ENCODE measurements at places on chromosomes 6 and 20.

DNA sequence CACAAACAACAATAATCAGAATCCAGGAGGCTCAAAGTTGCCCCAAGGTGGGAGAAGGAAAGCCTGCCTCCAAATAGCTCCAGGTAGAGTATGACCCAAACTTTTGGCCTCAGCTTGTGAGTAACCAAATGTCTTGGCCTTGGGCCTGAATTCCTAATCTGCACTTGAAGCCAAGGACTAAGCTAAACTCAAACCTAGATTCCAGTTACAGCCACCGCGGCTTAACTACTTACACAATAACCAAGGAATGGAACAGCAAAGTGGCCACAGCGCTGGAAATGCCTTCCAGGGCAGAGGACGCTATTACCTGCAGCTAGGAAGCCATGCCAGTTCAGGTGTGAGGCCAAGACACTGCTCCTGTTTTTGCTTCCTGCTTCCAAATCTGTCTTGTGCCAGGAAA, 4.6 kb downstream of the NINL start:
- DNase-seq: no peak

DNA sequence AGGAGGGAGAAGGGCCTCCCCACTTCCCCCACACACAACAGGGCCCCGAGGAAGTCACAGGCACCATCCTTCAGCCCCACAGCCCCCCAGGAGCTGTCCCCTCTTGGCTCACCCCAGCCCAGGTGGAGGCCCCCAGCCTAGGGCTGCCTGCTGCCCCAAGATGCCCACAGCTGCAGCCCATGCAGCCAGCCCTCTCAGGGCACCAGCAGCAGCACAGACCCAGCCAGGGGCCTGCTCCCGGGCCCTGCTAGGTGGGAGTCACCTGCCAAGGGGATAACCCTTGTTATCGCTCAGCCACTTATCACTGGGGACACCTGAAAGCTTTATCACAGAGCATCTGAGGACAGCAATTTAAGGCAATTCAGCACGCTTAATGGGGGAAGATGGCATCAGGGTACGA, 55.0 kb downstream of the GRM4 start:
- DNase-seq: no peak

DNA sequence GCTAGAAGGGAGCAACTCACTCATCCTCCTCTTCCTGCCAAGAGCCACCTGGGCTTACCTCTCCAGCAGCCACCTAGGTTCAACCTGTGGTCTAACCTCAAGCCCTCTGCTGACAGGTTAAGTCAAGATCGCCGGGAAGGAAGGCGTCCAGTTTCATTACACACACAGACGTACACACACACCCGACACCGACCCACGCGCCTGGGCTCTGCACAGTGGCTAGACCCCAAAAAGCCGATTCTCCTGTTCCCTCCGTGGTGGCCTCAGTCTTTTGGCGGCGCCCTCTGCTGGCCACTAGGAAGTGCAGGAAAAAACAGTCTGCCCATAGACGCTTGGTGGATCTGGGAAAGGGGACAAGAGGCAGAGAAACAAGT, 52.8 kb downstream of the MRPL14 start:
- DNase-seq: peak; percentile 78

DNA sequence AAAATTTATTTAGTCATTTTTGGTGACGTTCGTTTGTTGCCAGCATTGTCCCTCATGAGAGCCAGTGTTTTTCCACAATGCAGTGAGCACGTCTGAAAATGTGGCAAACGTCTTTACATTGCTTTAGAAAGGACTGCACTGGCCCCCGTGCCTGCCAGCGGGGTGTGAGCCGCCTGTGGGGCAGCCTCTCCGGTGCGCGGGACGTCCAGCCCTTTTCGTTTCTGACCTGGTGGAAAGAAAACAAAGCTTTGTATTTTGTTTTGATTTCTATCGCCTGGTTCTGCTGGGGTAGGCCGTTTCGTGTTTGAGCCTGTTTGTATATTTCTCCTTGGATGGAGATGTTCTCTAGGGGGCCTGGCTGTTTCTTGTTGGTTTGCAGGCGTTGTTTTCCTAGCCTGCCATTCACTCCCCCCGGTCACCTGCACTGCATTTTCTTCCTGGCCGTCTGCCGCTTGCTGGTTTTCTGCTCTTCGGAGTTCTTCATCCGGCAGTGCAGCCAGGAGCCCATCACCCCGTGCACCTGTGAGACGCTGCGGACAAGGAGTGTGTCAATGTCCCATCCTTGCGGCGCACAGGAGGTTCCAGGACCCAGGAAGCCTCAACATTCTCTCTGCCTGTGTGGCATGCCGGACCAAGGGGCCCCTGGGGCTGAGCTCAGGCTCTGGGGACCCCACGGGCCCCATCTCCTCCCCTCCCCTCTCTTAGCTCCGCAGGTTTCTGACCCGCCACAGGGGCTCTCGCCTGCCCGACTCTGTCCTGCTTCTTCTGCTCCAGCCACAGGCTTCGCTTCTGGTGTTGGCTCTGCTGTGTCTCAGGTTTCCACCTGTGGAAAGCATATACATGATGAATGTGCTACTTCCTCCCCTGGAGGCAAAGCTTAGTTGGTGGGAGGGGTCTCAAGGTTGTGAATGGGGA, 100.5 kb downstream of the CDH4 start:
- no peak for DNase-seq

DNA sequence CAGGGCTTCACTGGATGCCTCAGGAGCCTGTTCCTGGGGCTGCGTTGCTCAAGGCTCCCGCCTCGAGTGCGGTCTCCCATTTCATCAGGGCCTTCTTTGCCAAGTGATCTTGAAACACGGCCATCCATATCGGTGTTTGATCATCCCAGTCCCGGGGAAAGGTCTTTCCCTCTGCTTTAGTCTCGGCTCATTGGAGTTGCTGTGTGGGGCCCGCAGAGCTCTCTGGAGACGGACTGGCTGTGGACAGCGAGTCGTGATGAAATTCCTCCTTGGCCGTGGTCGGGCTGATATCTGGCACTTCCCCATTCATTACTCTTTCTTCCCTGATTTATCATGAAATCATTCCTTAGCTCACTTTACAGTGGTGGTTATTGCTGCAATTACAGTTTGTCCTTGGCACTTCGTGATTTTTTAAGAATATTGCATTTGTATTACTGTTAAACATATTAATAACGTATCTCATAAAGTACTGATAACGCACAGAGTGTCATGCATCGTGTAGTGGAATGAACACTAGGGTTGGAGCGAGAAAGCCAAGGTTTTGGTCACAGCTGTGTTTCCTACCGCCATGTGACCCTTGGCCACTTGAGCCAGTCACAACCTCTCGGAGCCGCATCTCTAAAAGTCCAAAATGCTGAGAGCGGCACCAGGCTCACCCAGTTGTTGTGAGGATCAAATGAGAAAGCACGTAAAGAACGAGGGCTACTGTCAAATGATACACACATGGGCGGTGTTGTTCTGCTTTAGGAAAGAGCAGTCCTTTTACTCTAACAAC, 71.8 kb downstream of the MTHFD1L start:
- peak; percentile 19 for DNase-seq

DNA sequence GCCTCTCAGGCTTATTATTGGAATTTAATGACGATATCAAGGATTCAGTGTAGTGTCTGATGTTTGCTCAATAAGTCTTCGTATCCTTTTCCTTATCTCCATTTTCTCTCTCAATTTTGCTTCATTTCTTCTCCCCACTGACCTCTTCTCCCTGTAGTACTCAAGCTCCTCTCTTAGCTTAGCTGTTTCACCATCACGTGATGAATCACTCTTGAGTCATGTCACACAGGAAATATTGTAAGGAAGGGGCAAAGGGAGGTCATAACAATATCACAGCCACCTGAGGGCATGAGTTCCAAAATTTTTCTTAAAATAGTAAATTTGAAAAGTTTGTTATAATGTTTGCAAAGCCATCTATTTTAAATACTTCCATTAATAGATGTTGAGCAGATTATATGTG, 392.2 kb upstream of the MARCKS start:
- DNase-seq: no peak
